Gastrocnemius medialis (tissue), 4 donors: ENCODE measurements at places on chromosomes 1 and 21.

DNA sequence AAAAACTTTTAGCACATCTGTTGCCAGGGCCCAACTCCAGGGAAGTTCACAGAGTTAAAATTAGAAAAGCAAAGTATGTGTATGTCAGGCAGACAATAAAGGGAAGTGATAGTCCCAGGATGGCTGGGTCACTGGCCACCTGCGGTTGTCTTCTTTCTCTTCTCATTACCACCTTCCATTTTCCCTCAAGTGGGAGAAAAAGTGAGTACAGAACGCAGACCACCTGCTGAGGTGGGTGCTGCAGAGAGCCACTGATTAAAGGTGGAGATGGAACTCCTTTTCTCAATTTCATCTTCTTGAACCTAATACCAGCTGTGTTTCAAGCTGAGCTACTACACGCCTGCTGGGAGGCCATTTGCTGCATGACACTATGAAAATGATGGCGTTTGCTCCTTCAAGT lies 88.8 kb upstream of the PDE4B start:
- DNase-seq = no peak

- DNase-seq = no peak
These were observed 75.0 kb upstream of the BCAR3 start for GRCh38 chr1:93756657-93757056.

GRCh38 chr1:20936216-20936615 lies 149.1 kb upstream of the HP1BP3 start:
- no peak for DNase-seq

DNA sequence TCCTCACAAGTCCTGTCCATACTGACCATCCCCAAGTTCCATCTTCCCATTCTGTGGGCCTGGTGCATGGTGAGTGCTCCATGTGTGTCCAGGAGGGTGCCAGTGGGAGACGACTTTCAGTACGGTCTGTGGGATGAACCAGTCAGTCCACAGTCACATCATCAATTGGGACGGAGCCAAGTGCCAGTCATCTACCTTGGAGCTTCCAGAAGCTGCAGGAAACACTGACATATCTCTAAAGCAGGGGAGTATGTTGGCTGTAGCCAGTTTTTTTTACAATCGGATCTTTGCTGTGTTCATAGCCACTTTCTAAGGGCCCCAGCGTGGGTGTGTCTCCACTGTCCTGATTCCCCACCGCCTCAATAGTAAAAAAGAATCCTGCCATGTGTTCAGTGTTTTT lies 13.6 kb upstream of the TRIM17 start:
- DNase-seq = no peak

- no peak for DNase-seq
These were observed 417.1 kb downstream of the KIF26B start for GRCh38 chr1:245571815-245572294.

- no peak for DNase-seq
These were observed 64.0 kb upstream of the RUNX1 start for GRCh38 chr21:35113064-35113463.

DNA sequence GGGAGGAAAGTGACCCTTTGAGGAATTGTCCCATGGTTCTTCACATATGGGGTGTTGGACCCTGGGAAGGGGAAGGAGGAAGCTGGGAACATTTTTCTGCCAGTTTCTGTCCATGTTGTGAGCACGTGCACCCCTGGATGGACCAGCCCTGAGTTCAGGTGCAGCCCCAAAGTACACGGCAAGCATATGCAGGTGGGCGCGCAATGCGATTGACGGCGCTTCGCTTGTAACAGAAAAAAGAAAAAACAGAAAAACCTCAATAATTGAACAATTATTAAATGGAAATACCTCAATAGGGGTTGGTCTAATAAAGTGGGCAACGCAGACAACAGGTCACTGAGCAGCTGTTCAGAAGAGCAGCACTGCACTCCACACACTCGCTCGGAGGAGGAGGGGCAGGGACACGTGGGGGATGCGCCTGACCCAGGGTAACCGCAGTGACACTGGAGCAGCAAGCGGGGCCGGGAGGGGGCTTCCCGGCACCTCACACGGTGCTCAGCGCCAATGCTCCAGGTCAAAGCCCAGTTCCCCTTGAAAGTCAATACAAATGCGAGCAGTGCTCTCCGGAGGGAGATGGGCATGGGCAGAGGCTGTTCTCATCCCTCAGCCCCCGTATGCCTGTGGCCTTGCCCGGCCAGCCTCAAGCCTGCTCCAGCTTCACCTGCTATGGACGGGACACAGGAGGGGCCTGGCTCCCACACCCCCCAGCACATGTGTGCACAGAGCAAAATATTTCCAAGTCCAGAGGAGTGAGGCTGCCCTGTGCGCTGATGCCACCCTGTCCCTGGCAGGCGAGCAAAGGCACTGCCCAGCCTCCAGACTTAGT lies 6.6 kb upstream of the ACTRT2 start:
- DNase-seq = peak; percentile 2

GRCh38 chr1:71044833-71045232 lies 2.8 kb downstream of the PTGER3 start:
- no peak for DNase-seq

- no peak for DNase-seq
These were observed 17.0 kb upstream of the GPR37L1 start for GRCh38 chr1:202105571-202106339.

DNA sequence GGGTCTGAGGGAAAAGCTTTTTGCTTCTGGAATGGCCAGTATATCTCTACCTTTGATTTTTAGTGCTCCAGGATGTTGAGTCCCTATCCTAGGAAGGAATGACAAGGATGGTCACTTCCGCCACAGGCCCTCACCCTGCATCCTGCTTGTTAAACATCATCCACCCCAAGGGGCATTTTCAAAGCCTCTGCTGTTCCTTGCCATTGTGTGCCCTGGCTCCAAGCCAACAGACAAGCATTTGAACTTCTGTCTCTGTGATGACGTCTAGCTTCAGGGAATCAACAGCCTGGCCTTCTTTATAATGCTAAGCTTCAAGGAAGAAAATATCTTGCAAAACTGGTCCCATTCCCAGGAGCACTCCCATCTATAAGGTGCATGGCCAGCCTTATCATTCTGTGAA lies 12.3 kb upstream of the JAM2 start:
- DNase-seq = no peak

GRCh38 chr1:151898519-151898991 lies 10.8 kb downstream of the THEM4 start:
- DNase-seq = no peak

DNA sequence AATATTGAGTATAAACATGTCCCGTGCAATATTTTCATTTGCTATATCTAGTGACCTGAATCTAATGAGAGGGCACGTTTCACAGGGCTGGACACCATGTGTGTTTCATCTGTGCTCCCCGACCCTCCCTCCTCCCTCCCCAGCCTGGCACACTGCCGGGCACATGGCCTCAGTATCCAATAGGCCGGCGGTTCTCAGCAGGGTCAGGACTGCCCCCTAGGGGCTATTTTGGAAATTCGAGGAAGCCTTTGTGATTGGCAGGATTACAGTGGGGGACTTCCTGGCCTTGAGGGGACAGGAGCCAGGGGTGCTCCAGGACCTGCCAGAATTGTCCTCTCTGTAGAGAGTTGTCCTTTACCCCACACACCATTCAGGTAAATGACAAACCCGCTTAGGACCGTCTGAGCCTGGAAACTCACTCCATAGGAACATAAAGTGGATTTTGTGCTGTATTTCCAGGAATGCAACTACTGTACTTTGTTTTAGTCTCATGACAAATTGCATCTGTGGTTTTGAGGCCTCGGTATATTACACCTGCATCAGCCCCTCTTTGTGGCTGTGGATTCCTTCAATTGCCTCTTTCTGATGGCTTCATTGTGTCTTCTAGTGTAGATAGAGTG lies 109.5 kb upstream of the SIM2 start:
- peak; percentile 41 for DNase-seq

DNA sequence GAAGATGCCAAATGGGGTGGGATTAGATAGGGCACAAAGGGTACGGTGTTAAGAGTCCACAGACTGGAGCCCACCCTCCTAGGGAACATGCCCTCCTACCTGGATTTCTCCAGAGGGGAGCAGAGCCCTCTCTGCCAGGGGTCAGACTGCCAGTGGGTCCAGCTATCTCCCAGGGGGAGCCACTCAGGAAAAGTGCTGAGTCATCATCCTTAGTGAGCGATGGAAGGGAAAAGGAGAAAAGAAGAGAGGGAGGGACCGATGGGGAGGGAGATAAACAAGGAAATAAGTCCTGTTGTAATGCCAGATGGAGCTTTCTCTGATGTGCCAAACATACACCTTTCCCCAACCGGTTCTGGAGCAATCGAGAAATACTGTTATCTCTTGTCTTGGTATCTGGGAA lies 30.4 kb upstream of the CYP4B1 start:
- DNase-seq = no peak

DNA sequence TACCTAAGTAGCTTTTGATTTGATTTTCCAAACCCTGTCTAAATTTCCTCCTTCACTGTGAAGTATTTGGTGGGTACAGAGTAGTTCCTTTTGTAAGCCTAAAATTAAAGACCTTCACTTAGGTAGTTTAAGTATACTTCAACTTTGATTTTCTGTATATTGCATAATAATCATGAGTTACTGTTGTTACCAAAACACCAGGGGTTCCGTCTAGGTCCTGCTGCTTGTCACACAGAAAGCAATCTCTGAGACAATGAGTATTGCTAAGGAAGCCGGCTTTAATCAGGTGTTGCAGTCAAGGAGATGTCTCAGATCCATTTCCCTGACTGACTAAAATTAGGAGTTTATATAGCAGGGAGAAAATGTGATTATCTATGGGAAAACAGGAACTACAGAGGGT lies 15.3 kb downstream of the RPS6KC1 start:
- no peak for DNase-seq

- DNase-seq = no peak
These were observed 3.7 kb downstream of the OLFM3 start for GRCh38 chr1:101992821-101993575.

- DNase-seq = no peak
These were observed 4.7 kb upstream of the SLAMF1 start for GRCh38 chr1:160651433-160652064.

DNA sequence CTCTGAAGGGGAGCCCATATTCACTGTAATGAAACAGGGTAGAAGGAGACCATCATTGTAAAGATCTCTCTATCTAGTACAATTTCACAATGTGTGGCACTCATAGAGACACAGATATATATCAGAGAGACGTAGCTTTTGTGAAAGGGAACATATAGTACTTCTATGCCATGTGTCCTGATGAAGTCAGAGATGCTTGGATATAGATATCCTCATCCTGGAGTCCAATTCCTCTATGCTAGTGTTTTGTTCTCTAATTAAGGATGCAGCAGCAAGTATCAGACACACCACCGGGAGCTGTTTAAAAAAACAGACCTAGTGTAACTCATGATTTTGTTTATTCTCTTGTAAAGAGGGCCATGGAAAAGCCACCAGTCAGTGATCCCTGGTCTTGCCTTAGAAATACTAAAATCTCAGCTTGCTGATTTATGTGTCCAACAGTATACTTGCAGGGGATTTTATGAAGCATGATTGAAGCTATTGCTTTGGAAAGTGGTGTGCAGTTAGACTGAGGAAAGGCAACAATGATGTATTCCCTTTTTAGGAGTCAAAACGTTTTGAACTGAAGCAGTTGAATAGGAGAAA lies 2.5 kb downstream of the NCAM2 start:
- no peak for DNase-seq

DNA sequence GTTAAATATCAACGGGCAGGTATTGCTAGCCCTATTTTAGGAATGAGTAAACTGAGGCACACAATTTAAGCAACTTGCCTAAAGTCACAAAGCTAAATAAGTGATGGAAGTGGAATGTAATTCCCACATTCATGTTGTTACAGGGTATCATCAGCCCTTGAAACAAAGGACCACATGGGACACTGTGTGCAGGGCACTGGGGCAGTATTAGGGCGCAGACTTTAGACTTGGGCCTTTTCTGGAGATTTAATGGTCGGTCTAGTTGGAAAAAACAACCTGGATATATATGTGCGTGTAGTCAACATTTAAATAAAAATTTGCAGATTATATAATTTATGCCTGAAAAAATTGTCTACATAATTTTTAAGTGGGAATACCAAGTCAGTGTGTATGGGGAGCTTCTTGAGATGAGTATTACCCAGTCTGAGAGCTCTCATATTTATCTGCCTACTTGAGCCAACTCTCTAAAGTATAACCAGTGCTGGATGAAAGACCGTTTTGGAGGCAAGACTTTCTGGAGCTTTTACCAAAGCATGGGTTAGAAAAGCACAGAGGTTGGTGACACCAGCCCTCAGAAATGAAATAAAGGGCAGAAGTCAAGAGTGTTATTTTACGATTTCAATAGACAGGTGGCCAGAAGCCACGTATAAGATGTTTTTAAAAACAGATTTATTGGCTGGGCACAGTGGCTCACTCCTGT lies 1.6 kb downstream of the KDM1A start:
- no peak for DNase-seq

- no peak for DNase-seq
These were observed 2.4 kb downstream of the PLPP3 start for GRCh38 chr1:56576880-56577405.

- no peak for DNase-seq
These were observed 42.6 kb upstream of the A3GALT2 start for GRCh38 chr1:33363470-33363861.

GRCh38 chr1:97603218-97603617 lies 317.6 kb downstream of the DPYD start:
- DNase-seq = no peak

DNA sequence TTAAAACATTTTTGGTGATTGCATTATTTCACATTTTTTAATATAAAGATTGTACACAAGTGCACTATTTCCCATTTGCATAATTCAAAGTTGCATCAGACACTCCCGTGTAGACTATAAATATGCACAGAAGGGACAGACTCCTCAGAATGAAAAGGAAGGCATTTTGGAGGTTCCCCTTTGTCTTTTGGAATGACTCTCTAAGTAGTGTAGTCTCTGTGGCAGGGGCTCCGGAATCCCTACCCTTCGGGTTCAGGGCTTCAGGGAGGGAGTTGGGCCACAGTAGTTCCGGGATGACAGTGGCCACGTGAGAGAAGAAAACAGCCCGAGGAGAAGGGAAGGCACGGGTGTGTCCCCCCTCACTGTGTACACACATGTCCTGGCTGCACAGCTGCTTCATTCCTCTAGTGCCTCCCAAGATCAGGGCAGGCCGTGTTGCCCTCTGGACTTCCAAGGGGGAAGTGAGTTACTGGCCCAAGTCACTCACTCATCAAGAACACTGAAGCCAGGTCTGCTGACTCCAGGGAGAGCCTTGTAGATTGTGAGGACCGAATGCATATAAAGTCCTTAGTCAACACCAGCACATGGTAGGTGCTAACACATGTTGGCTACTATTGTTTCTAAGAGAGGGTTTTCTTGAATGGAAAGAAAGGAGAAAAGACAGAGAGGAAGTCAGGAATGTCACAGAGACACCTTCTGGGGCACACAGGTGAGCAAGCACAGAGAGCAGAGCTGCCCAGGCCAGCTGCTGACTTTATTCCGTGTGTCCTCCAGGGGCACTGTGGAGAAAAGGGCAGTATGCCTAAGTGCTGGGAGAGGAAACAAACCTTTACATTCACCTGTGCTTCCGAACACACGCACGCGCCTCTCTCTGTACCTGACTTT lies 39.8 kb downstream of the LHX4 start:
- DNase-seq = peak; percentile 49

GRCh38 chr1:114108751-114109255 lies 44.9 kb downstream of the SYT6 start:
- no peak for DNase-seq

DNA sequence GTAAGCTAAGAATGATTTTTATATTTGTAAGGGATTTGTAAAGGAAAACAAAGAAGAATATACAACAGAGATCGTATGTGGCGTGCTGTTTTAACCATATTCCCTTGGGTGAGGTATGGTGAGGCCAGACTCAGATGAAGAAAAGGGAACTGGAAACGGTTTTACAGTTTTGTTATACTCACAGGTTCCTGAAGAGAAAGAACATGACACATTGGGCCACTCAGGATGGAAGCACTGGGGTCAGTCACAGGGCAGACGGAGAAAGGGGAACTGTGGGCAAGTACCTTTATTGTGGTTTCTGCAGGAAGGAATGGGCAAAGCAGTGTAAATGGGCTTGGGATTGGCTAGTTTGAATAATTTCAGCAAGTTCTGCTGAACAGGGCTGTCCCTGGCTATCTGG lies 177.4 kb downstream of the LBR start:
- no peak for DNase-seq
